ENCODE measurements at places on chromosomes 5 and 9.

DNA sequence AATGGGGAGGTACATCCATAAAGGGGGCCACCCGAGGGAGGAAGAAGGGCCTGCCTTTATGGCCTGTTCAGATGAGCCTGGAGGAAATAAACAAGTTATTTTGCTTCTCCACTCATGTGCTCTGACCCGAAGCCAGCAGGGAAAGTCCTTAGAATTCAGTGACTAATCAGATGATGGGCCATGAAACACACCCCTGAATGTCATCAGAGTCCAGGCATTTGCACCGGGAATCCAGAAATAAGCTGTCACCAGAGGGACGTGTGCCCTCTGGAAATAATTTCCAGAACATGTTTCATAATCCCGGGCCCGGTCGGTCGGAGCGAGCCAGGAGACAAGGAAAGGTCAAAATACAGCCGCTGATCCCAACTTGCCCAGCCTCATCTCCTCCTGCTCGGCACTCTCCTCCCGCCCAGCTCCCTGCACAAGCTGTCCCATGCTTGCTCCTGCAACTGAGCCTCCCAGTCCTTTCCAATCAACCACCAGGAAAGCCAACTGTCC lies 73.6 kb upstream of the ZNF622 start:
- DNase-seq, result no peak

GRCh38 chr5:32585446-32586275 lies at the start of gene SUB1:
Gene SUB1, plus strand, starts transcription at chr5:32585557. Its CDS starts 2,956 bp downstream, at chr5:32588513.
- DNase-seq, result peak; percentile 95

DNA sequence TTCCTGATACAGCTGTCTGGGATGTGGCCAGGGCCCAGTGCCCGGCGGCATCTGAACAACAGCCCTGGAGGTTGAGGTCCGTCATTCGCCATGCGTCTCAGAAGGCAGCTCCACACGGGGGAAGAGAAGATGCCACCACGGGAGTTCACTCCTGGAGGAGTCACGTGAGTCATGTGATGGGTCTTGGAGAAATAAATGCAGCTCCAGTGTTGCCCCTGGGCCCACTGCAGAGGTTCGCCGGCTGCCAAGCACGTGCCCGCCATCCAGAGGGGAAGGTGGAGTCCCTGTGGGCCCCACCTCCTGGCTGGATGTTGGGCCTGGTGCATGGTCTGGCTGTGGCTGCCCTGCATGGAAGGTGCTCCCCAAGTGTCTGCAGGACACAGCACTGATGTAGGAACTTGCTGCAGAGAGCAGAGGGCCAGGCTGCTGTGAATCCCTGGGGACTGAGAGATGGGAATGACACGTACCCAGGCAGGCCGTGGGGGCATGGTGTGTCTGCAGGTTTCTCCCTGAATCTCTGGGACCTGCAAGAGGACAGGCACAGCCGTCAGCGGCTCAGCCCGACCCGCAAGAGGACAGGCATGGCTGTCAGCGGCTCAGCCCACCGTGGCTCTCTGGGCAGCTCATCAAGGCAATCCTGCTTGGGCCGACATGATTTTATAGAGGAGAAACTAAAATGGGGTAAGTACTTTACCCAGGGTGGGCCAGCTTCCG lies 418.3 kb upstream of the IRX4 start:
- DNase-seq, result no peak

- DNase-seq, result no peak
These were observed 380.7 kb downstream of the IRX2 start for GRCh38 chr5:2370626-2371418.

DNA sequence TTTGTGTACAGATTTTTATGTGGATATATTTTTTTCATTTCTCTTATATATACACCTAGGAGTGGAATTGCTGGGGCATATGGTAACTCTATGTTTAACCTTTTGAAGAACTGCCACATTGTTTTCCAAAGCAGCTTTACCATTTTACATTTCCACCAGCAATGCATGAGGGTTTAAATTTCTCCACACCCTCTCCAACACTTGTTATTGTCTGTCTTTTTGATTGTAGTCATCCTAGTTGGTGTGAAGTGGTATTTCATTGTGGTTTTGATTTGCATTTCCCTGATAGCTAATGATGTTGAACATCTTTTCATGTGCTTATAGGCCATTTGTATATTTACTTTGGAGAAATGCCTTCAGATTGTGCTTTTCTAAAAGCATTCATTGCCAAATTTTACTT lies 39.1 kb downstream of the YTHDC2 start:
- no peak for DNase-seq

GRCh38 chr5:115379622-115380344 lies 83.3 kb upstream of the CCDC112 start:
- DNase-seq, result peak; percentile 76

DNA sequence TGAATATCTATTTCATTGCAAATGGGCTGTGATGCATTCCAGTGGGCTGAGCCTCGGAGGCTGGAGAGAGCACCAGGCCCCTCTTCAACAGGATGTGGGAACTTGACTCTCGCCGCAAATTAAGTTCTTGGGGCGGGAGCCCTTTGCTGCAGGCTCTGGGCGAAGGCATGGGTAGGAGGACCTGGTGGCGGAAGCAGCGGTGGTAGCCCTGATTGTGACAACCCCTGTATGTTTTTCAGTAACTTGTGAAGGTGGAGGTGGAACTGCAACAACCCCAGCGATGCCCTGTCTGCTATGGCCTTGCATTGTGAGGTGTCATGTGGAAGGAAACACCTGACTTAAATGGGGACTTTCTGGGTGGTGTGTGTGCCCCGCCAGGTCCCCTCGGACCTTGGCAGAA lies 9.4 kb downstream of the FYB1 start:
- DNase-seq, result peak; percentile 93

DNA sequence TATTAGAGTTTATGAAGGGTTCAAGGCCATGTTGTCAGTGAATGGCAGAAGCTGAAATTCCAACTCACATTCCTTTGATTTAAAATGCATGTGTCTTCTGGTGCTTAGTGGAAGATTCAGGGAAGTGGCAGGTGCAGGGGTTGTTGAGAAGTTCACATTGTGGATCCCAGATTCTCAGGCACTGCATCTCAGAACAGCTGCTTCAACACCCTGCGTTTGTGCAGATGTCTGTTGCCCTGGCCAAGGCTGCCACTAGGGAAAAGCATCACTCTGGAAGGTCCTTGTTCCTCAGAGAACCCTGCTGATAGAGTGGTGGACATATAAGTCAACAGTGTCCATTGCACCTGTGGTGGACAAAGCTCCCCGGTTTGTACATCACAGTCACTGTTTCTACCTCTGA lies 162.7 kb downstream of the PAPPA start:
- no peak for DNase-seq

DNA sequence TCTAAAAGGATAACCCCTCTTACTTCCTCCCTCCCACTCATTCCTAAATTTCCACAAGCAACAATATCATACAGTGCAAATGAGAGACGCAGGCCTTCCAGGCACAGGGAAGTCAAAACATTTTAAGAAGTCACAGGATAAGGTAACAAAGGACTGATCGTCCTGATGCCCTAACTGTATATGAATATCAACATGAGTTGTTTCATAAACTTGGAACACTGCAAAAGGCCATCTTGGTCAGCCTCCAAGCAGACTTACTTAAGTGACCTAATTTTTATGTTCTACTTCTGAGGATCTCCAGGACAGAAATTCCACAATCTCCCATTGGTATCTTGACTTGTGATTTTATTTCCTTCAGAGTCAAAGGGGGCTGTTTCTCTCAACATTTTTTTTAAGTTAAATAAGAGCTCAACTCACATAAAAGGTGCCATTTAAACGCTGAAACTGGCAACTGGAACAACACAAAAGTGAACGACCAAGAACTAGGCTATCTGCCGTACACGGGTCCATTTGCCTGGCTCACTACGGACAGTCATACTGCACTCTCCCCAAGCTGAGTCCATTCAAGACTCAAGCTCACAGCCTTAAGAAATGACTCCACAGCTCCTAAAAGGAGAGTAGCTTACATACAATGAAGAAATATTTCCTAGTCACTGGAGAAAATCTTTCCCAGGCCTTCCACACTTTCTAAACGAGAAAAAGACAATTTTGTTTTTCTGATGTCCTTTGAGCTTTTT lies 71.3 kb downstream of the LHFPL2 start:
- no peak for DNase-seq

GRCh38 chr5:138653502-138653901 lies 78.3 kb upstream of the HSPA9 start:
- DNase-seq, result no peak

Measured in activated CD4-positive, alpha-beta T cell treated with anti-CD3 and anti-CD28 coated beads, Interleukin-2, Interleukin-6, amounts not matched to agents 100 ng/mL and 50 ng/mL, durations not matched to agents 16 hours and 8 hours (primary cell).